Fibroblast of lung (primary cell): ENCODE measurements at places on chromosomes 11 and 22. TPM values are rescaled to one million over a fixed set of nuclear protein-coding genes. Genes with fewer than 3 reads are reported as not detected.

ADAMTS15 gene
- 23.4 and 24.9 TPM in 2 replicates for total RNA-seq

IGSF9B gene
- total RNA-seq, result under 0.01 and 0.26 TPM in 2 replicates

NAV2 gene
- 7.7 and 14.0 TPM in 2 replicates for total RNA-seq

CD3G gene
- not detected in 2 replicates for total RNA-seq

ZC3H7B gene
- total RNA-seq, result 39.3 and 64.4 TPM in 2 replicates

KDM4E gene
- total RNA-seq, result not detected in 2 replicates

MYO7A gene
- 0.26 and 0.33 TPM in 2 replicates for total RNA-seq

OVOL1 gene
- total RNA-seq, result not detected in 2 replicates

NXPE1 gene
- not detected in 2 replicates for total RNA-seq

YPEL4 gene
- total RNA-seq, result 1.5 and 2.3 TPM in 2 replicates

PHOX2A gene
- not detected in 2 replicates for total RNA-seq

HTR3B gene
- total RNA-seq, result not detected in 2 replicates
